Stimulated activated CD4-positive, alpha-beta T cell treated with anti-CD3 and anti-CD28 coated beads, Interleukin-1b, Interleukin-23, amount 100 ng/mL, for 1 hour (primary cell): ENCODE measurements at places on chromosomes 11 and 22.

GRCh38 chr11:3044004-3044403 is 13.2 kb downstream of the CARS1 start:
- no peak for DNase-seq

DNA sequence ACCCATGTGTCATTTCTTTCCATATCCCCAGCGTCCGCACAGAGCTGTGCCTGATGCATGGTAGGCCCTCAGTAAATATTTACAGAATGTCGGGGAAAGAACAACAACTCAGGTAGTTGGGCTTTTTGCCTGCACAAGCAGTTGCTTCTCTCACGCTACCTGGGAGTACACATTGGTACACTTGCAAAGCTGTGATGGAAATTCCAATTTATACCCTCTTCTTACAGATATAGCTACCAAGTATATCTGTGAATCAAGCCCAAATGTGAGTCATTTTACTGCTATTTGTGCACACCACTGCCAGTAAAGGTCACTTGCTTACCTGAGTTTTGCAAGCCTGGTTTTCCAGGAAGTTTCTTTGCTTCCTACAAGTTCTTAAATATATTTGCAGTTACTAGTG is 333.0 kb upstream of the NARS2 start:
- DNase-seq = no peak

GRCh38 chr11:123640677-123641494 is 13.5 kb downstream of the SCN3B start:
- DNase-seq = no peak

DNA sequence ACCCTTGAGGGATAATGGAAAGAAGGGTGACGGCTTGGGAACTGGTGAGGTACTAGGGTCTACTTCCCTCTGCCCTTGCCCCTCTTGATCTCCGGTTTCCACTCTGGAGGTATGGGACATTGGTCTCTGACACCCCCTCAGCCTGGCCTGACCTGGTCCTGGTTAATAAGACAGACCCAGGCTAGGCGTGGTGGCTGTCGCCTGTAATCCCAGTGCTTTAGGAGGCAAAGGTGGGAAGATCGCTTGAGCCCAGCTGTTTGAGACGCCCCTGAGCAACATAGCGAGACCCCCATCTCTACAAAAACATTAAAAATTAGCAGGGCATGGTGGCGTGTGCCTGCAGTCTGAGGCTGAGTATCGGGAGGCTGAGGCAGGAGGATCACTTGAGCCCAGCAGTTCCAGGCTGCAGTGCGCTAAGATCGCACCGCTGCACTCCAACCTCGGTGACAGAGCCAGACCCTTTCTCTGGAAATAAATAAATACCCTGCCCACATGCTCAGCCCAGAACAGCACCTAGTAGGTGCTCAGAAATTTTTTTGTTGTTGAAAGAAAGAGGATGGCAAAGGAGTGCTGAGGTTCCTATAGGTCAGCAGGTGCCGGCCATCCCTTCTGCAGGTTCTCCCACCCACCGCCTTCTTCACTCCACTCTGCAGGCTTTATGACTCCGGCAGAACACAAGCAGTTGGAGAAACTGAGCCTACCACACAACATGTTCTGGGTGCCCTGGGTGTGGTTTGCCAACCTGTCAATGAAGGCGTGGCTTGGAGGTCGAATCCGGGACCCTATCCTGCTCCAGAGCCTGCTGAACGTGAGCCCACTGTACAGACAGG is 6.3 kb downstream of the BEST1 start:
- no peak for DNase-seq

- DNase-seq = no peak
Measured at GRCh38 chr11:75557666-75558494, 4.2 kb upstream of the SERPINH1 start.

DNA sequence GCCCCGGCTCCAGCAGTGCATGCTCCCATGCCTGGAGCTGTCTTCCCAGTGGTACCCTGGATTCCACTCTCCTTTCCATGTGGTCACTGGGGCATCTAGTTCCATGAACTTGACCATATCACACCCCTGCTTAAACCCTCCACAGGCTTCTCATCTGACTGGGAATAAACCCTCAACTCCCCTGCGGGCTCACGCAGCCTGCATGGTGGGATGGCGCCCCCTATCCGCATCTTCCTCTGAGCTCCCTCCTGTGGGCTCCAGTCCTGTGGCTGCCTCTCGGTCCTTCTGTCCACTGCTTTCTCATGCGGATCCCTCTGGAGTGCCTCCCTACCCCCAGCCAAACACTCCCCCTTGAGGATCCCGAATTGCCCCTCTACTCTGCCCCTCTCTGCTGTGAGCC is 41.4 kb upstream of the TTLL12 start:
- DNase-seq = no peak

DNA sequence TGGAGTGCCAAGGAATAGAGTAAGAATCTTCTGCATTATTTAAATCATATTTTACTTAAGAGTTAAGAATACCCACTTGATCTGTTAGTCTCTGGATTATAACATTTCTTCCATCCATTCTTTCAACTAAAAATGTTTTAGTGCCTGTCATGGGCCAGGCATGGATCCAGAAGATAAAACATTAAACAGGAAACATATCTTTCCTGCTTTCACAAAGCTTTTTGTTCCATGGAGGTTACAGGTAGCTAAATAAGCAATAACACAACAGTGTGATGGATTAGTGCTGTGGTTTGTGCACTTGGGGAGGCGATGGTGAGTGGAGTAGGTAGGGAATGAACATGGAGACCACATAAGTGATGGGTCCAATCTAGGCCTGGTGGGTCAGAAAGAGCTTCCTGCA is 258.5 kb downstream of the DDX10 start:
- DNase-seq = no peak

DNA sequence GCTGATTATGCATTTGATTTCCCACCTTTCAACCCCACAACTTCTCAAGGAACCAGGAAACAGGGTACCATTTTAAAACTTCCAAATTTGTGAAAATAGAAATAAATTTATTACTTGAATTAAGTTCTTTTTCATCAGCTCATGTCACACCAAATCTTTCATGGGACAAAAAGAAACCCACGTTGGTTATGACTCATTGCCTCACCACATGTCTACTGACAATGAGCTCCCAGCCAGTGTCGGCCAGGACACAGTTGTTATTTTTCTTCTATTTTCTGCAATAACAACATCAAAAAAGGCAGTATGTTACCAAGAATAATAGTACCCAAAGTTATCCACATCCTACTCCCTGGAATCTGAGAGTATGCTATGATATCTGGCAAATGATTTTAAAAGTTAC is 17.3 kb downstream of the MS4A6A start:
- no peak for DNase-seq

DNA sequence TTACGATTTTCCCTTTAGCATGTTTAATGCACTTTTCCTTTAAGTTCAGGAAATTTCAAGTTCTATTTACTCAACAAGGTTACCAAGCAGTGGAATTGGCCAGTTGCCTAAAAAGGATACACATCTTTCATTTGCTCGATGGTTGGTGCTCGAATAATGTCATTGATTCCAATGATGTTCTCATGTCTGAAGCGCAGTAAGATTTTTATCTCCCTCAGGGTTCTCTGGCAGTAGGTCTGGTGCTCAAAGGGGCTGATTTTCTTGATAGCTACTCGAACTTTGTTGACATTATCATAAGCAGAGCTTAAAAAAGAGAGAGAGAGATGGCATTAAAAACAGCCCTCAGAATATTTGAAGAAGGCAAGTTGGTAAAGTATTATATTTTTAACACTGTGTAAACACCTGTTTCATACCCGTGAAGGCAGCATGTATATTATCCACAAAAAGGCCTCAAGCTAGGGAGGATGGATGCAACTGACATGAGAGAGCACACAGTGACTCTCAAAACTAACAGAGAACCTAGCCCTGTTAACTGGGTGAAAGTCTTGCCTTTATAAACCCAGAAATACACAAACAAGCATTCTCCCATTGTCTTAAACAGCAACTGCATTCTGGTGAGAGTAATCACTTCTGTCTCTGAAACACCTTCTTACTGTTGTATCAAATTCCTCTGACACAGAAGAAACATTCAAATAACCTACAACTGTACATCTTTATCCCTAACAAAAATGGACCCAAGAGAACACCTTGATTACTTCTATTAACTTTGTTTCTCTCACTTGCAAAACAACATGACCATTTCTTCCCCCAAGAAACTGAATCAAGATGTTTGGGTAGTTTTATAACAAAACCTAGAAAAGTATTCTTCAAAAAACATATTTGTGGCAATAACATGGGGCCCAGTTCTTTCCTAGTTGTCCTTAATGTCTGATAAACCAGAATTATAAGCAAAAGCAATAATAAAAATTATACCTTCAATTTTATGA is 59.6 kb downstream of the MAPK1 start:
- no peak for DNase-seq

DNA sequence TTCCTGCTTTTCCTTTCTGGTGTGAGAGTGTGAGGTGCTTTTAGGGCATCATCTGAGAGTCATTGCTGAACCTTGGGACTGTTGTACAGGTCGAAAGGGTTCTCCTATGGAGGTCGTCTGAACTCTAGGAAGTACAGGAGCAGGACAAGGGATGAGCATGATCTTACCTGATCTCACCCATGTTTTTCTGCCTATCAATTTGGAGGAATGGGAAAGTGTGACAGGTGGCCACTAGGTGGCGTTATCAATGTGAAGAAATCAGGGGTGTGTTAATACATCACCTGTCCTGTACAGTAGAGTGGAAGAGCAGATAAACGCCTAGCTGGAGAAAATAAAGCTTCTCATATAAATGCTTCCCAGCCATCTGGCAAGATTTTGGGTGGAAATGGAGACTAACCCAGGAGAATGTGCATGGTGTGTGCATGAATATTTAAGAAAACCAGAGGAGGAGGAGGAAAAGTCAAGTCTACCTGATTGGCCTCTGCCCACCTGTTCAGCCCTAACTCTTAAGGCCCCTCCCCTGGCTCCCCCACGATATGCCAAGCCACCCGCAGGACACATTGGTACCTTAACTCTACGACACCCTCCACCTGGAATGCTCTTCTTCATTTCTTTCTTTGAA is 72.0 kb upstream of the NARS2 start:
- DNase-seq = peak; percentile 13

- no peak for DNase-seq
Measured at GRCh38 chr11:45652781-45653180, 12.6 kb downstream of the CHST1 start.

GRCh38 chr22:45425101-45425500 is 11.6 kb downstream of the RIBC2 start:
- DNase-seq = no peak

- no peak for DNase-seq
Measured at GRCh38 chr11:93329936-93330445, 551 bp upstream of the DEUP1 start.

DNA sequence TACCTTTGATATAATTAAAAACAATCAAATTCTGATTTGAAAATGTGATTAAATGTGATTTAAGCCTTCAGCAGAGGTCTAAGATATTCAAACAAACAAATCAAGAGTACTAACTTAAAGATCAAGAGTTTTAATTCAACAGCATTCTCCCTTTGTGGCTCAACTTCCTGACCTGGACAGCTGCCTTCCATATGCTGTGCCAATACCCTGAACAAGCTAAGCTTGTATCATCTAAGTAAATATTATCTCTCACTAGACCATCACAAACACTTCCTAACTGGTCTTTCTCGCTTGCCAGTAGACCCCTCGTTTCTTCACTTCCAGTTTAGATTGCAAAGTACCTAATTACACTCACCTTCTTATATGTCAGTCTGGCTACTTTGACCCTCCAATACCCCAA is 35.9 kb upstream of the P4HA3 start:
- no peak for DNase-seq

DNA sequence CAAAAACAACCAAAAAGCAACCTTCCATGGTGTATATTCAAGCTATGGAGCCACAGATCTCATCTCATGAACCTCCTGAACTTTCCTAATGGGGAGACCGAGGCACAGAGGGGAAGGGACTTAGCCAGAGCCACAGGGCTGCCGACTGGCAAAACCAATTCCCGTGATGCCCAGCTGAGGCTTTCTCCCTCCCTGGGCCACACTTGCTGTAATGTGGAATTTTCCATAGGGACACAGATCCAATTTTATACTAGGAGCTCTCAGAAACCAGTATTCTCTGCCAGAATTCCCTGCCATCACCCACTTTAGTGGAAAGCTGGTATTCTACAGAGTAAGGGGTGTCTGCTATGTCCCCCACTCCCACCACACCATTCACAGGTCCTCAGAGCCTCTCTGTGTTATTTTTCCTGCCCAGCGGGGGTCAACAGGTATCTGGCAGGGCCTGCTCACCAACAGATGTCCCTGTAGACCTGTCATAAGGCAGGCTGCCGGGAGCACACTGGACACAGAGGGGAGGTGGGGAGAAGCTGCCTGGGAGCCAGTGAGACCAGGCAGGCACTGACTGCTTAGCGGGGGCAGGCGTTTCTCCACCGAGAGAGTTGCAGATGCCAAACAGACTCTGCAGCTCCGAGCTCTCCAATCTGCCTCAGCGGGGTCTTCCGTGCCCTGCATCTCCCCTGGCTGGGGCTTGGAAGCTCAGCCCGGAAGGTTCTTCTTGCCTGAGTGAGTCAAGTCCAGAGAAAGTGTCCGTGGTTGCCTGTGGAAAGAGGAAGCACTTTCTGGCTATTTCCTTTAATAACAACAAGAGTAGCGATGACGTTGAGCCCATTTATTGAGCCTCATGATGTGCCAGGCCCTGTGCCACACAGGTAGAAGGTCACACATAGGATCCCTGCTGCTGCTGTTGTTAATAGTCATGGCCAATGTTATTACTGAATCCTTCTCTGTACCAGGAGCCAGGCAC is 26.3 kb downstream of the RPS6KA4 start:
- no peak for DNase-seq

- no peak for DNase-seq
Measured at GRCh38 chr11:19828382-19829108, 115.9 kb downstream of the NAV2 start.

DNA sequence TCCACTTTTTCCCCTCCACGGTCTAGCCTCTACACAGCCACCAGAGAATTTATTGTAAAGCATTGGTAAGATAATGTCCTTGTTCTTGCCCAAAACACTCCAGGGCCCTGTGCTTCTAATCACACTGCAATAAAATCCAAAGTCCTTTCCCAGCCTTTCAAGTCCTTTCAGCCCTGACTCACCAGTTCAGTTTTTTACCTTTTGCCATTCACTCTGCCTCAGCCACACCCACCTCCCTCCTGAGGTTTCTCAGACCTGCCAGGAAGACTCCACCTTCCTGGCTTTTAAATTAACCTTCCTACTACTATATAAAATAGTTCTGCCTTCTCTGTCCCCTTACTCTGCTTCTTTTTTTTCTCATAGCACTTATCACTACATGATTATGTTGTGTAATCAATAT is 91.0 kb upstream of the ARHGAP32 start:
- no peak for DNase-seq

DNA sequence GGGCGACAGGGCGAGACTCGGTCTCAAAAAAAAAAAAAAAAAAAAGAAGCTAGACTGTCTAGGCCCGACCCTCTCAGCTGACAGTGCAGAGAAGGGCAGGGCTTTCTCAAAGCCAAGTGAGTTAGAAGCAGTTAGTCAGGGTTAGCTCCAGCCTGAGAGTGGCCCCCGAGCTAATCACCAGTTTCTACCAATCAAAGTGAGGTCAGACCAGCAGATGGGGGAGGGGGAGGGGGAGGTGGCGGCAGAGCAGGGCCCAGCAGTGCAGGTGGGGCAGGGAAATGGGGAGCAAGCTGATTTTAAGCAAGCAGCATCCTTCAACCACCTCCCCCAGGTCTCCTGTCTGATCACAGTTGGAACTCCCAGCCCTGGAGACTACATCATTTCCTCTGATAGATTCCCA is 55.3 kb upstream of the PRR5 start:
- DNase-seq = no peak
